T-helper 1 cell (primary cell): ENCODE measurements at places on chromosomes 3 and 15.

DNA sequence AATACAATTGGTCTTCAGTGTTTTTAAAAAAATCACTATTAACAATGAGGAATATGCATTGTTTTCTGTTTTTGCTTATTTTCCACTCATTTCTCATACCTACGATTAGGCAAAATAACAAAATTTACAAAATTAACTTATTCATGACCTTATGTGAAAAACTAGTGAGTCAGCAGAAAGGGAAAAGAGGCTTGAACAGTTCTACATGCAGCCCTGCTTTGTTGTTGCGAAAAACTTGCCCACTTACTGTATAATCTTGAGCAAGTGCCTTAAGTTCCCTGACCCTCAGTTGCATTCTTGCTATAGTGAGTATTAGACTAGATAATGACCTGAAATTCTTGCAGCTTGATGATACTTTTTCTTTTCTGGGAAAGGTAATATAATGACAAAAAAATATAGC, 551.1 kb upstream of the BCHE start:
- DNase-seq = no peak

- no peak for DNase-seq
Measured at GRCh38 chr15:42367041-42367440, 7.7 kb downstream of the CAPN3 start.

DNA sequence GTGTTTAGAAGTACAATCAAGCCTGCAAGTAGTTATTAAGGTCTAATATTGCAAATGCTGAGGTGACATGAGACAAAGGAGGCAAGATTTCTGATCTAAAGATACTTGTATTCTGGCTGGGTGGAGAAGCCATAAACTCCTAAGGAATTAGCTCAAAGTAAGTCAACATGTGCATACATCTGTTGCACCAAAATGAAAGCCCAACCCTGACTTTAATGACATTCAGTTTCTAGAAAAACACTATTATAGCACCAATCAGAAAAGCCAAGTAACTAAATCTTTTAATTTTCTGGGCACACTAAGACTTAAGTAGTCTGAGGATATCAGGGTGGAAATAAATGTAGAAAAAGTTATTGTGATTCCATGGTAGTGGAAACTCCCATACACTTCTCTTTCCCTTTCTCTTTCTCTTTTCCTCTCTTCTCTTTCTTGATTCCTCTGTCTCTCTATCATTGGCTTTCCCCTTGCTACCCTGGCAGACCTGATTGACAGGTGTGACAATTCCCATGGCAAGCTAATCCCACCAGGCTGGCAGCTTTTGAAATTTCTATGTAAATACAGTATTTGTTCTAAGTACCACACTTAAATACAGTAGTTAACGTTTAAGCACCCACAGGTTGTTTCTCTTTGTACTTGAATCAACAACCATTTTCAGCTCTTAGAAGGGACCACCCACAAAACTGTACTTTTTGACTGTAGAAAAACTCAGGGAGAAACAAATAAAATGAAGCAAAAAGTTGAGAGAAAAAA, 528.4 kb upstream of the SEMA6D start:
- DNase-seq = no peak

GRCh38 chr3:169403855-169404519, 259.5 kb downstream of the MECOM start:
- no peak for DNase-seq
